Calu3 (cell line): ENCODE measurements at places on chromosomes 3 and 15. TPM values are rescaled to one million over a fixed set of nuclear protein-coding genes. Genes with fewer than 3 reads are reported as not detected.

GRCh38 chr3:179182902-179183301 is 34.7 kb downstream of the PIK3CA start:
- no peak for DNase-seq
- H3K27ac ChIP-seq: no peak overlapping the region
- no peak overlapping the region for H3K4me3 ChIP-seq
- H3K27me3 ChIP-seq: no peaks in the 10 kb centered on the region
- no peaks in the 10 kb centered on the region for H3K36me3 ChIP-seq

GRCh38 chr3:11288021-11288491 is 15.9 kb downstream of the ATG7 start:
- H3K4me3 ChIP-seq: no peak overlapping the region
- peak overlapping the region; percentile 75 for H3K27ac ChIP-seq
- DNase-seq: no peak
- no peaks in the 10 kb centered on the region for H3K27me3 ChIP-seq
- H3K4me1 ChIP-seq: peaks cover 53% of the 10 kb centered on the region

- H3K4me1 ChIP-seq: no peaks in the 10 kb centered on the region
- H3K27me3 ChIP-seq: no peaks in the 10 kb centered on the region
- no peaks in the 10 kb centered on the region for H3K36me3 ChIP-seq
- no peak overlapping the region for H3K4me3 ChIP-seq
Observed at GRCh38 chr3:143634991-143635390, 213.3 kb downstream of the SLC9A9 start.

GRCh38 chr15:66369773-66370651 is 13.5 kb upstream of the TIPIN start:
- H3K27ac ChIP-seq: peak overlapping the region; percentile 76
- no peaks in the 10 kb centered on the region for H3K27me3 ChIP-seq
- DNase-seq: no peak
- no peaks in the 10 kb centered on the region for H3K36me3 ChIP-seq
- no peak overlapping the region for H3K4me3 ChIP-seq

C3orf80 gene
- 2.5 and 3.0 TPM in 2 replicates for total RNA-seq

PDE8A gene
- total RNA-seq: 65.9 and 66.5 TPM in 2 replicates

DNA sequence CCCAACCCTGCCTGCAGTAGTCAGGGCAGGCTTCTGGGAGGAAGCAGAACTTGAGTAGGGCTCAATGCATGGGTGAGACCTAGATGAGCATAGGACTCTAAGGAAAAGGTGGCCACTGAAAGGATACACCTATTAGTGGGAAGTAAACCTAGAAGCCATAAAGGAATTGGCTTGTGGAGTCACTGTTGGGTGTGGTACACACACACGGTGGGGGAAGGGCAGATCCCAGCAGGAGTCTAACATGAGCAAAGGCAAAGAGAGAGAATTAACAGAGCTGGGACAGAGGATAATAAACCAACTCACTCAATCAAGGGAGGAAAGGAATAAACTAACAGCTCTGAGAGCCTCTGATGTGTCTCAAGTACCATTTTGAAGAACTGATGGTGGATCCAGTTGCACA is 23.1 kb downstream of the DAPK2 start:
- H3K27me3 ChIP-seq: peaks cover 20% of the 10 kb centered on the region
- H3K4me3 ChIP-seq: no peak overlapping the region
- peaks cover 8% of the 10 kb centered on the region for H3K36me3 ChIP-seq
- peaks cover 25% of the 10 kb centered on the region for H3K4me1 ChIP-seq
- H3K27ac ChIP-seq: no peak overlapping the region
- DNase-seq: no peak

PP2D1 gene
- not detected in 2 replicates for total RNA-seq

DNA sequence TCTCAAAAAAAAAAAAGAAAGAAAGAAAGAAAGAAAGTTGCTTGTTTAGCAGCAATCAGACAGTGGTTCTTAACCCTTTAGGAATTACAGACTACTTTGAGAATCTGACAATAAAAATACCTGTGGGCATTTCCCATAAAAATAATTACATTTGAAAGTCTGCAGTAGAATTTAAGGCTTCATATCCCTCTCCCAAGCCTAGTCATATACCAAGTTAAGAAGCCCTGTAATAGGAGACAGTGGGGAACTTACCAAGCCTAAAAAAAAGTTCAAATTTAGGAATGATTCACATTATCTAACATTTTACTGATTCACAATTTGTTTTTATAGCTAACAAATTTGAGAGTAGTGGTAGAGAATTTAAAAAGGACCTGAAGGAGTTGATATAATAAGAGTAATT is 47.5 kb downstream of the LRRFIP2 start:
- H3K27me3 ChIP-seq: no peaks in the 10 kb centered on the region
- H3K4me3 ChIP-seq: no peak overlapping the region
- peaks cover 12% of the 10 kb centered on the region for H3K4me1 ChIP-seq

ZBTB47 gene
- total RNA-seq: 6.0 and 7.2 TPM in 2 replicates

GRCh38 chr3:34367521-34367920 is 569.1 kb downstream of the PDCD6IP start:
- no peaks in the 10 kb centered on the region for H3K27me3 ChIP-seq
- no peaks in the 10 kb centered on the region for H3K36me3 ChIP-seq
- H3K27ac ChIP-seq: no peak overlapping the region
- no peak for DNase-seq

SKOR1 gene
- 0.17 and 0.27 TPM in 2 replicates for total RNA-seq

GRAMD2A gene
- total RNA-seq: 0.95 and 2.2 TPM in 2 replicates

GRCh38 chr3:24069045-24069444 is 124.0 kb downstream of the NR1D2 start:
- no peak overlapping the region for H3K27ac ChIP-seq
- H3K27me3 ChIP-seq: no peaks in the 10 kb centered on the region
- H3K4me3 ChIP-seq: no peak overlapping the region
- DNase-seq: peak; percentile 12

DNA sequence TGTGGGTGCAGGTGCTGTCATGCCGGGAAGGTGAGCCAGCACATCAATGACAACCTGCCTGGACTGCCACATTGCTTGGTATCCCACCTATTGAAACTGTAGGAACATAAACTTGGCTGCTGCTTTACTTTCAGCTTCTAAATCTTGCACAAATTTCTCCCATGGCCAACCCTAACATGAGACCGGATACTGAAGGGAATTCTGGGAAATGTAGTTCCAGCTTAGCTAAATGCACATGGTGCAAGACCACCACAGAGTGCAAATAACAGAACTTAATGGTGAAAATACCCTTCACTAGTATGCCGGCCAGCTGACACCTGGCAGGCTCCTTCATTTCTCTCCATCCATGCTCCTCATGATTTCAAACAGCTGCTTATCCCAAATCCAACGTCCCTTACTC is 247.4 kb downstream of the ARRDC4 start:
- no peaks in the 10 kb centered on the region for H3K36me3 ChIP-seq
- DNase-seq: no peak
- no peaks in the 10 kb centered on the region for H3K27me3 ChIP-seq
- no peak overlapping the region for H3K27ac ChIP-seq
- no peaks in the 10 kb centered on the region for H3K4me1 ChIP-seq

DNA sequence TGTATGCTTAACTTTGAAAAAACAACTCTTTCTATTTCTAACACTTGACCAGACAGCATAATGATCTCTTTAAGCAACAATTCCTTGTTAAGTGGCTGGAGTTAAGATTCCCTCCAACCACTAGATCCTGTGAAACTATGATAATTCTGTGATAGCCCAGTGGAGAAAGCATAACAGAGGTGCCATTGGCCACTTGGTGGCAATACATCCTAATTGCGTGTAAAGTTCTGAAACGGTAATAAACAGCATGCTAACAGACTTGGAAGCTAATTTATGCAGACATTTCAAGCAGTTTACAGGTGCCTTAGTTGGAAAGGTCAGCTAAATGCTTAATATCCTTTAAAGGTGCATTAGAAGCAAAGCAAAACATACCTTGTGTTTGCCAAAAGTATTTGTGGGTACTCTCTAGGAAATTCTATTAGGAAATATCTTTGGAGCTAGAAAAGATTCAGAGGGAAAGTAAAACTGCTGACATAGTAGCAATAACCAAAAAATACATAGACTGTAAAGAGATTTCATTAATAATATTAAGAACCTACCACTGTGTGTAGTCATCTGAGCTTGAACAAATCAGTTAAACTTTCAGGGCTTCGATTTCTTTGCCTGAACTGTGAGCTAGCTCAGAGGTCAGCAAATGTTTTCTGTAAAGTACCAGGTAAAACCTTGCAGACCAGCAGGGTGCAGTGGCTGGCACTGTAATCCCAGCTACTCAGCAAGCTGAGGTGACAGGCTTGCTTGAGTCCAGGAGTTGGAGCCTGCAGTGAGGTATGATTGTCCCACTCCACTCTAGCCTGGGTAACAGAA is 19.0 kb upstream of the CSTA start:
- no peaks in the 10 kb centered on the region for H3K27me3 ChIP-seq
- H3K4me3 ChIP-seq: no peak overlapping the region
- DNase-seq: peak; percentile 52
- no peaks in the 10 kb centered on the region for H3K36me3 ChIP-seq

PAK6 gene
- total RNA-seq: 7.0 and 7.1 TPM in 2 replicates

TP63 gene
- 0.12 TPM in 1 of 2 replicates, not detected in the other for total RNA-seq

DNA sequence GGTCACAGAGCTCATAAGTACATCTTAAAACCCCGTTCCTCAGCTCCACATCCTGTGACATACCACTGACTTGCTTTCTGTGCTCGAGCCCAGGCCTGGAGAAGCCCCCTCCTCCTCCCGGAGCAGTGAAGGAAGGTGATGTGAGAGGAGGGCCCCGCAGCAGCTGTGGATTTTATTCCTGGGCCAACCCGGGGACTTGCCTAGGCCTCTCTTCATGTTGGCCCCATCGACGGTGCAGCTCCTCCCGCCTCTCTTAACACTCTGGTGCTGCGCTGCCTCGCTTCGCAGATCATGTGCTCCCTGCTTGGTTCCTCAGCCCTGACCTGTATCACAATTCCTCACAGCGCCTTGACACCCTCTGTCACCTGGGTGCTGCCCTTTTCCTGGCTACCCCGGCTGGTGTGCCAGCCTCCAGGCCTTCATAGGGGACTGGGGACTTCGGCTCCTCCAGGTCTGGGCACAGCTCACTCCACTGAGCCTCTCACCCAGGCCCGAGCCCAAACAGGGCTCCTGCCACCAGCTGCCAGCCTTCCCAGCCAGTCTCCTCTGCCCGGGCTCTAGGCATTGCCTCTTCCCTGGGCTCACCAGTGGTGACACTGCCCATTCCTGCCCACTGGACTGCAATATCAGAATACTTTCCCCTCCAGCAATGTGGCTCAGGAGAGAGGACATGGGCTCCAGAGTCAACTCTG is 21.5 kb downstream of the MAGEF1 start:
- H3K4me1 ChIP-seq: no peaks in the 10 kb centered on the region
- peaks cover 4% of the 10 kb centered on the region for H3K36me3 ChIP-seq
- no peak overlapping the region for H3K27ac ChIP-seq
- DNase-seq: no peak
- H3K4me3 ChIP-seq: no peak overlapping the region
- H3K27me3 ChIP-seq: peaks cover 83% of the 10 kb centered on the region
